ENCODE measurements at places on chromosomes 3 and 15.

DNA sequence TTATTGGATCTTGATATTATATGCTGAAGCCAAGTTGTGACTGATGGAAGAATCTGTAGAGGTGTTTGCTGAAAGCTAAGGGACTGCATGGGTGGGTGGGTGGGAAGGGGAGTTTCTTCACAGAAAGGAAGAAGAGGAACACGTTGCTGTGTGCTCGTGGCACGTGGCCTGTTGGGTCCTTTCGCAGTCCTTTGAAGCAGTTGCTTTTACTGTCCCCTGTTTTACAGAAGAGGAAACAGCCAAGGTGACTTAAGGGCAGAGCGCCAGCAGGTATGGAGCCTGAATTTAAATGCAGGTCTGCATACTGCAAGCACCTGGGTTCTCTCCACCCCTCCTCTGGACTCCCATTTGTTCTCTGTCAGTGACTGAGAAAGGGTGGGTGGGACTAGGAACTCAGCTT lies 59.4 kb upstream of the PRR23C start:
- no peak for DNase-seq

DNA sequence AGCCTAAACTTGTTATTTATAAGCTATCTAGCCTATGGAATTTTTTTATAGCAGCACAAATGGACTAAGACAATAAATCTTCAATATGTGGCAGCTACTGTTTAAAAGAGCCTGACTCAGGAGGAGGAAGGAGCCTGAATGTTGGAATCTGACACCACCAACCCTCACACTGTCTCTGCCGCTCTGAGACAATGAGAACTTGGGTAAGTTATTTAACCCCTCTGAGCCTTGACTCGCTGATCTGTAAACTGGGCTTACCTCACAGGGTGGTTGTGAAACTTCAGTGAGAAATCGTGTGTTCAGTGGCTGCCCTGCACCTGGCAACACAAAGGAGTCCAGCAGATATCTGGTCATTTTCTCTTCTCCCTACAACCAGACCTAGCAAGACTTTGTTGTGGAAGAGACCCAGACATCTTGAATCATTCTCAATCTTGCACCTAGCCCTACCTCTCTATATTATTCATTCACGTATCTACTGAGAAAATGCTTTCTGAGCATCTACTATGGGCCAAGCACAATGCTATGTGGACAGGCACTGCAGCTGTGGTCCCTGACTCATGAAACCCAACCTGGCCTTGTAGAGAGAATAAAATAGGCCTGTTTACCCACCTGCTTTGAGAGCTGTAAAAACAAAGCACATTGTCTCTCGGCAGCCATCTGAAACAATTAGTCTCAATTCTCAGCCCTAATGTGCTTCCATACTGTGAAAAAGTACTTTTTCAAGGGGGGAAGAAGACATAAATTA lies 81.9 kb upstream of the SLC25A36 start:
- no peak for DNase-seq

DNA sequence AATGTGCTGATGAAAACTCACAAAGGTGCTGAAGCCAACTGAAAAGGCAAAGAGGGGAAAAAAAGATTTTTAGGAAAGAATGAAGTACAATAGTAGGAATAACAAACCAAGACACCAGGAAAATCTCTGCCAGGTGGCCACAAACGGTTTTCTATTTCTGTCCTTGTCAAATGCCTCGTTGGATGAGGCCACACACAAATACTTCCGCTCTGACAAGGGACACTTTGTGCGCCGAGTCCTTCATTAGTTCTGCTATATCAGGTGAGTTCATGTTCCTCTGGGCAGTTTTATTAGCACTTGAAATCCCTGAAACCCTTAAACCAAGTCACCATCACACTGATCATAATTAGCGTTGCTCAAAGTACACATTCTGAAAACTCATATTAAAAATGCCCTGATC lies 373.1 kb downstream of the VPS13C start:
- no peak for DNase-seq

DNA sequence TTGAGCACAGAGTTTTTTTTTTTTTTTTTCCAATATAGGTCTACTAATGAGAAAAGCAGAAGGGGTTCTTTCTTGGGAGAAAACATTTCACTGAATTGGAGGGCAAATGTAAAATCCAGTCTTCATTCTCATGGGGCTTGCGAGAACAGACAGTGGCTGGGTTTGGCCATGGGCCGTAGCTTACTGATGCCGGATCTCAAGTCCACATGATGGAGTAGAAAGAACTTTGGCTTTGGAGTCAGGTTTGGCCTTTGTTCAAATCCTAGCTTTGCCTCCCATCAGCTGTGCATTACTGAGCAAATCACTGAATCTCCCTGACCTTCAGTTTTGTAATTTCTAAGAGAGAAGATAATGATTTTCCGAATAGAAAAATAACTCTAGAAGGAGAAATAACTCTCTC lies 59.7 kb downstream of the LMCD1 start:
- no peak for DNase-seq

DNA sequence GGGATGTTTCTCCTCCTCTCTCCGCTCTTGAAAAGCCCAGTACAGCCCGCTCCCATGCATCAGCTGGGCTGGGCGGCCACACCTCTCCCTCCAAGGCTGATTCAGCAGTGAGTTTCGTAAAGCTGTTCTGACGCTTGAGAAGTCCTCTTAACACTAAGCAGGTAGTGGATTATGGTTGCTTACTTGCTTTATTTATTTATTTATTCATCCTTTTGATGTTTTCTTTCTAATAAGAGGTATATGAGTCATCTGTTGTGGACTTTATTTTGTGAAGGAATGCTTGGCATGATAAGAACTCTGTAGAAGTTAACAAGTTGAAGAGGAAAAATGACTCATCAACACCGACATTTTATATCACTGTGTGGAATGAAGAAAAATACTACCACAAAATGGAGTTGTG lies 285.0 kb downstream of the SQOR start:
- DNase-seq, result no peak

- DNase-seq, result no peak
These were observed 11.9 kb downstream of the NOX5 start for GRCh38 chr15:69026355-69026754.

GRCh38 chr3:120443626-120444123 lies 7.1 kb downstream of the FSTL1 start:
- DNase-seq, result no peak

- no peak for DNase-seq
These were observed 16.7 kb downstream of the TFG start for GRCh38 chr3:100725935-100726513.

DNA sequence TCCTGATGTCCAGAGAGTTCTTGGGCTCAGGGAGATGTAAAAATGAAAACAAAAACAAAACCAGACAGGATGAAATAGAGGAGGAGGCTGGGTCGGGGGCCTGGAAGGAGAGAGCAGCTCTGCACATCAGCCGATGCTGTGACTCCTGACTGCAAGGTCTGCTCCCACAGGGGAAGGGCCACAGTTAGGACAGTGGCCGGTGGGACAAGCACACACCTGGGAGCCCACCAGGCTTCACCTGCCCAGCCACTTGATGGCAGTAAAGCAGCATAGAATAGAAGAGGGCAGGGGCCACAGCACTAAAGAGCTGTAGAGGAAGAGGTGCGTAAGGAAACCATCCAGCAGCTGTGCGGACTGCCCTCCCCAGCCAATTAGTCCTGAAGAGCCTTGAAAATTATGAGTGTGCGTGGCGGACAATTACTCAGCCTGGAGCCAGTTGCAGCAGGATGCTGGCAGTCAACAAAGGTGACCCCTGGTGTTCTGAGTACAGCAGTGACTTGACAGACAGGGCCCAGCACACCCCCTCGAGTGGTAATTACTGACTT lies 29.8 kb downstream of the ALS2CL start:
- DNase-seq, result peak; percentile 21

Data from right renal pelvis (tissue), 4 donors.